CD4-positive, alpha-beta memory T cell (primary cell): ENCODE measurements at places on chromosomes 16 and 17.

DNA sequence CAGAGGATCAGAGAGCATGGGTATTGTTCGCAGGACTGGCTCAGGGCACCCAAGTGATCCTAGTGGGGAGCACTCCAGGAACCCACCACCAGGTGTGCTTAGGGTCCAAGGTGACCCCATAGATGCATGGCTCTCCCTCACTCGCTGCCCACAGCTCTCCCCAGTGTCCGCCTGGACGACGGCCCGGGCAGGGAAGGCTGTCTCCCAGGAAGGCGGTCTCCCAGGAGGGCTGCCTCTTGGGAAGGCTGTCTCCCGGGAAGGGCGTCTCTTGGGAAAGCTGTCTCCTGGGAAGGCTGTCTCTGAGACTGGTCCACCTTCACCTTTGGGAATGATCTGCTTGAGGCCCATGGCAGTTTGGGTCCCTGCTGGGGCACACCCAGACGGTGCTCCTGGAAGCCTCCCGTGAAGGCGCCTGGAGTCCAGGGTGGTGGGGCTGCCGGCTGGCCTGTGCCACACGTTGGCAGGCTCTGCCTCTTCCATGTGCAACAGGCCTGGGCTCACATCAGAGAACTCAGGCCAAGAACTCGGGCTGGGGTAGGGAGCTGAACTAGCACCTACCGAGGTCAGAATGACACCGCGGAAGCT is 5.0 kb downstream of the ECI1 start:
- no peak for DNase-seq
- H3K4me1 ChIP-seq: peaks cover 10% of the 10 kb centered on the region
- peaks cover 21% of the 10 kb centered on the region for H3K36me3 ChIP-seq

GRCh38 chr17:46876353-46876887 is 25.0 kb downstream of the WNT9B start:
- no peak overlapping the region for H3K4me3 ChIP-seq
- DNase-seq: no peak
- no peaks in the 10 kb centered on the region for H3K36me3 ChIP-seq
- no peaks in the 10 kb centered on the region for H3K27me3 ChIP-seq
- no peaks in the 10 kb centered on the region for H3K4me1 ChIP-seq
- no peak overlapping the region for H3K27ac ChIP-seq

DNA sequence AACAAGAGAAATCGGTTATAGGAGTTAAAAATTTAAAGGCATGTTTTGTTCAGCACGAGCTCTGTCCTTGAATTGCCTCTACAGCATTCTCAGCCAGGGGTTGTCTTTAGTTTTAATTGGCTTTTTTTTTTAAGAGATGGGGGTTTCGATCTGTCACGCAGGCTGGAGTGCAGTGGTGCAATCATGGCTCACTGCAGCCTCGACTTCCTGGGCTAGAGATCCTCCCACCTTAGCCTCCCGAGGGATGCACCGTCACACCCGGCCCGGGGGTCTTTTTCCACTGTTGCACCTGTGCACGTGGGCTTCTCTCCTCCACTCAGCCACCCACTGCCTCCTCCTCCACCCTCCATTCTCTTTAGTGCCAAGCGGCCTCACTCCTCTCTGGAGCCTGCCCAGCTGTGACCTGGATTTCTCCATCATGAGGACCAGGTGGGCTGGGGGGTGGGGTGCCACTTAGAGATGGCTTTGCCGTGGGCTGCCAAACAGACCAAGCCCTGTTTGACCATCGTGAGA is 106.8 kb upstream of the SEC14L1 start:
- H3K27ac ChIP-seq: no peak overlapping the region
- peaks cover 6% of the 10 kb centered on the region for H3K27me3 ChIP-seq
- H3K4me1 ChIP-seq: no peaks in the 10 kb centered on the region
- no peak for DNase-seq

- no peaks in the 10 kb centered on the region for H3K4me1 ChIP-seq
- H3K27ac ChIP-seq: no peak overlapping the region
- no peak overlapping the region for H3K4me3 ChIP-seq
- H3K36me3 ChIP-seq: peaks cover 22% of the 10 kb centered on the region
These were observed 40.5 kb downstream of the CEP95 start for GRCh38 chr17:64547319-64547718.

GRCh38 chr17:39547713-39548478 is 59.8 kb downstream of the NEUROD2 start:
- H3K27me3 ChIP-seq: no peaks in the 10 kb centered on the region
- DNase-seq: peak; percentile 71
- peaks cover 26% of the 10 kb centered on the region for H3K36me3 ChIP-seq
- H3K4me1 ChIP-seq: no peaks in the 10 kb centered on the region
